ENCODE measurements at places on chromosomes 7 and 10.
A peak's percentile ranks its signal among the peaks of the same experiment; 100 is the strongest.

DNA sequence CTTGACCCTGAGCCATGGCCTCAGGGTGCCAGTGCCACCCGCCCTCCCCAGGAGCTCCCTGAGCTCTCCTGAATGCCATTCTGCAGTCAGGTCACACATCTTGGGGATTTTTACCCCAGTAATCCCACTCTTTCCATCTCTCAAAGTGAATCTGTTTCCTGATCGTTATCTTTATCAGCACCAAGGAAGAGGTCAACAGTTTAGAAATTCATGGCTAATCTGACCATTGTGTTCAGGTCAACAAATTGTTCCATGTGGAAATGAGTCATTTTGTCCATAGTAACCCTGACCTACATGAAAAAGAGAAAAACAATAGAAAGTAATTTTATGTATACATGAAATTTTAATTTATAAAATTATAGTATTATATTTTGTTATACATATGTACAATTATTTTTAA, 28.8 kb upstream of the ZNF488 start:
- DNase-seq = no peak

DNA sequence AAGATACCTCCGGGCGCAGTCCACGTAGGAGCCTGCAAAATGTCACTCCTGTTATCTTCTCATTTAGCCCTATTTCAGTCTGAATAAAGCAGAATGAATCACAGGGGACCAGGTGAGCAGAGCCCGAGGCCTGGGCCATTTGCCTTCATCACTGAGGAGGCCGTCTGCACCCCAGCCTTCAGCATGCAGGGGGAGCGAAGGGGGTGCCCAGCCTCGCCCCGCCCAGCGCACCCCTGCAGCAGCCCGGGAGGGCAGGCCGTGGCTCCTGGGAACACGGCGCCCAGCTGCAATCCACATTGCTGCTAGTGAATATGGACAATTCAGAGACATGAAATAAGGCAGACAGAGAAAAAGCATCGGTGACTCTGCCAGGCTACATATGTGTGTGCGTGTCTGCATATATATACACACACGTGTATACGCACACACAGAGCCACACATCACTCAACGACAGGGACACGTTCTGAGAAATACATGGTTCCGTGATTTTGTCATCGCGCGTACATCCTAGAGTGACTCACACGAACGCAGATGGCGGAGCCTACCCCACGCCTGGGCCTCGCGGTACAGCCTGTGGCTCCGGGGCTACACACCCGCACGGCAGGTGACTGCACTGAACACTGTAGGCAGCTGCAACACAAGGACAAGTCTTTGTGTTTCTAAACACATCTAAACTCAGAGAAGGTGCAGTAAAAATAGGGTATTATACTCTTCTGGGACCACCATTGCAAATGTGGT, 15.2 kb upstream of the ELFN1 start:
- no peak for DNase-seq

DNA sequence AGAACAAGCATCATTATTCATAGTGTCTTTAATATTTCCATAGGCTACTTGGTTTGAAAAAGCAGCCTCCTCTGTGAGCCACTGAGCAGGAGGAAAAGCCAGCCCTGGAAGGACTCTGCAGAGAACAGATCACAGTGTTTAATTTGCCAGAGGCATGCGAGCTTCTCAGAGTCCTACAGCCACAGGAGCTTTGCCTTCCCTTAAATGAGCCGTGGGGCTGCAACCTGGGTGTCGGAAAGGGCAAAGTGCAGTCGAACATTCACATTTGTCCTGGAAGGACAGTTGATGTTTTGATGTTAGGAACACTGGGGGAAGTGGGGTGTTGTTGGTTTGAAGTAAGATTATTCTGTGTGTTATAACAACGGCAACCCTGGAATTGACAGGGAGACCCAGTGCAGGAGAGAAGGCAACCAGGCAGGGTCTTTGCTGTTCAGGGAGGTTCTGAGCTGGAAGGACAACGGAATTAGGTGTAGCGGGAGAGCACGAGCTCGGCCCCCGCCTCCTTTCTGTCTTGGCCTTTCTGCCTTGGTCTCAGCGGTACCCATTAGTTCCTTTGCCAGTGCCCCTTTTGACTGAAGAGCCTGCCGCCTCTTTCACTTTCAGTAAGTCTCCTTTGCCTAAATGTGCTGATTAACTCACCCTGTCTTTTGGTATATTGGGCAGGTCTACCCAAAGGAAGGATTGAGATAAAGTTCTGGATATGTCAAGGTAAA, 192.3 kb upstream of the PITRM1 start:
- no peak for DNase-seq

- DNase-seq = no peak
Measured at GRCh38 chr10:43502931-43503330, 66.0 kb downstream of the ZNF487 start.

- no peak for DNase-seq
Measured at GRCh38 chr7:27750316-27750715, 10.4 kb downstream of the TAX1BP1 start.

GRCh38 chr10:47337310-47337709, 10.9 kb upstream of the RBP3 start:
- no peak for DNase-seq

DNA sequence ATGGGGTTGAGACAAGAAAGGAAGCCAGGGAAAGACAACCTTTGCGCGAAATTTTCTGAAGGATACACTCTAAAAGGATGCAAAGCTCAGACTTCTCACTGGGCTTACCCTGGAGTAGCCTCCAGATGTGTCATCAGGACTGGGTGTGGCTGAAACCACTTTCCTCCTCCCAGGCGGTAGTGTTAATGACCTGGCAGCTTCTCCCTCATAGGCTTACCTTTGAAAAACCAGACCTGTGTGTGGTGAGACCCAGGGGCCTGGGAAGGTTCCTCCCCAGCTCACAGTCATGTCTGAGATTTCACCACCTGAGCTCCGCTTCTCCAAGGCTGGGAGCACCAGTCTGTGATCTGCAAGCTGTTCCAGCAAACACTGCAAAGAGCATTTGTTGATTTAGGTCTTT, 93.7 kb downstream of the EPC1 start:
- DNase-seq = no peak

DNA sequence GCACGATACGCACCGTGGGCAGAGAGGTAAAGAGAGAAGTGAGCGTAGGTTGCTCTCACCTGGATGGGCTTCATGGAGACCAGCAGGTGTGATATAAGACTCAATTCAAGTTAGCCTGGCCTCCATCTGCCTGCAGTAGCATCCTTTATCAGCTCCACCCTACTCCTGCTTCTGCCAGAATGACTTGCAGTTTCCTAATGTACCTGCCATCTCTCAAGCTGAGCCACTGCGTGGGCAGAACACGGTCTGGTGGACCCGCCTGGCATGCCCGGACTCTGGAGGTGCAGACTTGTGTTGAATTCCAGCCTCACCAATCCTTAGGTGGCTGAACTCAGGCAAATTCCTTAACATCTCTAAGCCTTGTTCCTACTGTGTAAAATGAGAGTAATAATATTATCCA, 64.3 kb downstream of the STEAP1B start:
- no peak for DNase-seq

GRCh38 chr7:41889472-41889871, 186.6 kb upstream of the INHBA start:
- DNase-seq = no peak

DNA sequence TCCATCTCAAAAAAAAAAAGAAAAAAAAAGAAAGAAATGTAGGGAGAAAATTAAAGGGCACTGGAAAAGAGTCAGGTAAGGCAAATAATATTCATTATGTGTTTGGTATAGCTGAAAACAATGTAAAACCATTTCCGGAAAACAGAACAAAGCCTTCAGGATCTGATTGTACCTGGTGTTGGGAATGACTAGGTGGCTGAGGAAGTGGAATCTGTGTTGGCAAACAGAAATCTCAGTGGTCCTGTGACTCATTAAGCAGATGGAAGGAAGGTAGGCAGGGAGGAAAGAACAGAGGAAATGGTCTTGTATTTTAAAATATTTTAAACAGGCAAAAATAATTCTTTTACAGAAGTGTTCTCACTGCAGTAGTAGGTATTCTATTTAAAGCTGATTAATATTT, 55.7 kb upstream of the GATA3 start:
- no peak for DNase-seq

DNA sequence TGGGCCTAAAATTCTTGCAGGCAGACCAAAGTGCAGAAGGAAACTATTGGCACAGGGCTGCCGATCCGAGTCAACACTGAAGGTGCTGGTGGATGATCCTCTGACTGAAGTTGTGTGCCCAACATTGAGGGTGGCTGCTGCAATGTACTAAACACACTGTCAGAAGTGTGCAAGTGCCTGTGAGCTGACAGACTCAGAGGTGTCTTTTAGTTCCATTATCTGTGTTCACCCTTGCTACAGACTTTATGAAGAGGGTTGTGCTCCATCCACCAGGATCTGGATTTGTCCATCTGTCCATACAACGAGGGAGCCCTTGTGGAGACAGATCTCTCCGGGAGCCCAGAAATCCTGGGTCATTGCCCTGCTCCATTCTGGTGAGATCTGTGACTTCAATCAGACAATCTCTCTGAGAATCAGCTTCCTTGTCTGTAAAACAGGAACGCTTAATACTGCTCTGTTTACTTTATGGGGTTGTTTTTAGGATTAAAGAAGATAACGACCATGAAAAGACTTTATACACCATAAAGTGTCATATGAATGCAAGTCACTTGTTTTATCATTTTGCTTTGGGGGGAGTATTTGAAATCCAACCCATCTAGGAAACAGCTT, 9.5 kb upstream of the TRPV6 start:
- no peak for DNase-seq

DNA sequence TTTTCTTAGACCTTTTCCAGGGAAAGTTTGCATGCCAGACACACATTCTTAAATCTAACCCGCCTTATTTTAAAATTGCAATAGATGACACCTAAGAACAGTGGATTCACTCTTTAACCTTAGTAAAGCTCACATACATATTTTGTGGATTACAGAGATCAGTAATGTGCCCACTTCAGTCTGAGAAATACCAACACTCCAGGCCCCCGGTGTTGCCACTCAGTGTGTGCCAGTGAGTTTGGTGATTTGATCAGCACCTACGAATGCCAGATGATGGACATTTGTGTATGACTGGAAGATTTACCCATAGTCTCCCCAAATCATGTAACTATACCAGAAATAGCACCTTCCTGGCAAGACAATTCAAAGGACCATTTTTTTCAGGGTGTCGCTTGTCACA, 2.6 kb downstream of the LRRN3 start:
- DNase-seq = no peak

DNA sequence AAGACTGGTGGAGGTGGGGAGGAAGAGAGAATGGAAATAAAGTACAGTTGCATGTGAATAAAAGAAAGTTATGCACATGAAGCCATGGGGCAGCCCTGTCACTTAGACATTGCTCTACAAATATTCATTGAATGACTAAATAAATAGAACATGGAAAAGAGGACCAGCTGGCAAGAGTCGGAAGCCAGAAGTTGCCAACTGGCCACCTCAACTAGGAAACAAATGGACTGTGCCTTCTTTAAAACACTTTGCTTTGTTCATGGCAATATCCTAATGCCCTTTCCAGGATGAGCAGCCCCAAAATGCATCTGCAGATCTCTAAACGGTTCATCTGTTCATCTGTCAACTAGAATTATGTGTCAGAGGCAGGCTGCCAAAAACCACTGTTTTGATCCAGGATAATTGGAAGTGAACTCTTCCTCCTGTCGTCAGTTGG, 157.3 kb downstream of the NOC3L start:
- no peak for DNase-seq

- no peak for DNase-seq
Measured at GRCh38 chr7:137345799-137346449, 2.4 kb upstream of the PTN start.

DNA sequence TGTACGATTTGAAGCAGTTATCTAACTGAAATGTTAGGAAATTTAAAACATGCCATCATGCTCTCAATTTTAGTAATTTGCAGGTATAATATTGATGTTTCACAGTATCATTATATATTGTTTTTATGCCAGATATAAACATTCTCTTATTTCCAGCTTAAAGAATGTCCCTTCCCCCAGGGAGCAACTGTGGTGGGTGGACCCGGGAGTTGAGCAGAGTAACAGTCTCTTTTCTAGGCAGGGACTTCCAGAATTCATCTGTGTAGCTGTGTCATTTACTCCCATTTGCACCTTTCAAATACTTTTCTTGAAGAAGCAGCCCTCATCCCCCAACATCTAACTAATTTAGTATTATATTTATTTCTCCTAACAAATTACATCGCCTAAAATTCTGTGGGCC, 9.6 kb downstream of the INPP5F start:
- DNase-seq = no peak

DNA sequence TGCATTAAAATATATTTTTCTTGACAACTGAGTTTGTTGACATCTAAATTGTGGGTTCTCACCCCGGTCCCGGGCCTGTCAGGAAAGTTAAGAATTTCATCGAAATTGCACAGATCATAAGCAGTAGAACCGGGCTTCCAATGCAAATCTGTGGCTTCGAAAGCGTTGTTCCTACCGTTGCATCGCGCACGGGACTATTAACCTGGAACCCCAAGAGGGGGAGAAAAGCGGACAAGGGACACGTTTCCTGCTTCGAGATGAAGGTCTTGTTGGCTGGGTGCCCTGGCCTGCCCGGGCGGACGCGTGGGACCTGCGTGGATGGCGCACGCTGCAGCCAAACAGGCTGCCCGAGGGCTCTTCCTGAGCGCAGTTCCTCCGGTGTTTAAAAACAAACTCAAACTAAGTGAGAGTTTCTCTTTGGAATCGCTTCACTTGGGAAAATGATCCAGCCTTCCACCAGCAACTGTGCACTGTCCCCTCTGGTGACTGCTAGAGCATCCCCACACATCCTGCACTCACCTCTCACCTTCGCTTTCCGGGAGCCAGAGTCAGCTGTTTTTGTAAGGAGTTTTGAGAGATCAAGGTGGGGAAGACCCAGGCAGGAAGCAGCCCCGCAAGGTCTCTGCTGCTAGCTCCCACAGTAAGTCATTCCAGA, 5.1 kb upstream of the TBX20 start:
- peak; percentile 22 for DNase-seq

DNA sequence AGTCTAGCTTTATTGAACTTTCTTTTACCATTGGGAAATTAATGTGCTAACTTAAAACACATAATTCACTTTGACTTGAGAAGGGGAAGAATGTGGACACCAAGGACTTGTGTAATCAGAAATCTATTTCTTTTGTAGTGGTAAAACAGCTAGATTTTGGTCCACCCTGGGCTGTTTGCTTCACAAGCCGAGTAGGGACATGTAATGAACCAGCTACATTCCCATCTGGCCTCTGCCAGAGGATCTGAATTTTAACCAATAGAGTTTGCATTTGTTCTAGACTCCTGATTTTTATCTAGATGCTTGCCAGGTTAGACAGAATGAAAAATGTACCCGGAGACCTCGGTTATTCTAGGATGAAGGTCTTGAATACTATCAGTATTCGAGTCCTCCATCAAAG, 1.9 kb downstream of the CACNB2 start:
- DNase-seq = no peak

DNA sequence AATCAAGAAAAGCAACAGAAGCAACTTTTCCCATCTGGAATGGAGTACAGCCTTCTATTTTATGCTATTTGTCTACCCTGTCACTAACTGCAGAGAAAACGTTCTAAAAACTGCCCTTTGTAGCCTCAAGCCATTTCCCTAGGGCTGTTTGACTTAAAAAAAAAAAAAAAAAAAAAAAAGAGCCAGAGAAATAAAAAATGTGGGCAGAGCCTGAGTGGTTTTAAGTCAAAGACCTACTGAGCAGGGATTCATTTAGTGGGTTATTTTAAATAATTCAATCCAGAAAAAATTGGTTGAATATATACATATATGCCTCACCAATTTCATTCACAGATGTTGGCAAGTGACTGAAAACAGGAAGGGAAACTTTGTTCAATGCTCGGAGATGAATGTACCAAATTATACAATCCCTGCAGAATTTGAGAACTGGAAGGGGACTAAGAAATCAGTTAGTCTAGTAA, 75.2 kb downstream of the PPP1R3C start:
- no peak for DNase-seq

GRCh38 chr7:158251061-158251965, 336.3 kb downstream of the PTPRN2 start:
- no peak for DNase-seq

GRCh38 chr7:40544871-40545303, 410.1 kb downstream of the SUGCT start:
- DNase-seq = no peak

All from B cell (primary cell).